Amniotic epithelial cell (primary cell): ENCODE measurements at places on chromosomes 2 and 18.
A peak's percentile ranks its signal among the peaks of the same experiment; 100 is the strongest.

GRCh38 chr2:217065012-217065290 lies 205.1 kb upstream of the TNP1 start:
- DNase-seq = no peak

GRCh38 chr2:129729011-129729410 lies 250.5 kb upstream of the RAB6C start:
- no peak for DNase-seq

GRCh38 chr2:174035981-174036742 lies 71.0 kb upstream of the SP3 start:
- no peak for DNase-seq

GRCh38 chr2:176002688-176003210 lies 682 bp upstream of the LNPK start:
- DNase-seq = peak; percentile 18

DNA sequence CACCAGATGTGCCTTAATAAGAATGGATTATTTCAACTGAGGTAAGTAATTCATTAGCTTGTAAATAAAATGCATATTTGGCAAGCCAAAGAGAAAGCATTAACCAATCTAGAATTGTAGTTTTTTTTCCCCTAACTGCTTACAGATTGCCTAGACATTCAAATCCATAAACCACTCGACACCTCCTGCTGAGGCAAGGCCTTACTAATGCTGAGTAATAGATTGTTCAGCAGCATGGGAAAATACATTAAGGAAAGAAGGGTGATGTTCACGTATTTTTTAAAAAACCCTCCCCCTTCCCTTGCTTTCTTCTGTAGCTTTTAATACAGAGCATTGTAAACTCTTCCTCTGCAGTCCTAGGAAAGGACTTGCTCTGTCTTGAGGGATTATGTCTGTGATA lies 17.0 kb upstream of the LINC00305 start:
- peak; percentile 14 for DNase-seq

DNA sequence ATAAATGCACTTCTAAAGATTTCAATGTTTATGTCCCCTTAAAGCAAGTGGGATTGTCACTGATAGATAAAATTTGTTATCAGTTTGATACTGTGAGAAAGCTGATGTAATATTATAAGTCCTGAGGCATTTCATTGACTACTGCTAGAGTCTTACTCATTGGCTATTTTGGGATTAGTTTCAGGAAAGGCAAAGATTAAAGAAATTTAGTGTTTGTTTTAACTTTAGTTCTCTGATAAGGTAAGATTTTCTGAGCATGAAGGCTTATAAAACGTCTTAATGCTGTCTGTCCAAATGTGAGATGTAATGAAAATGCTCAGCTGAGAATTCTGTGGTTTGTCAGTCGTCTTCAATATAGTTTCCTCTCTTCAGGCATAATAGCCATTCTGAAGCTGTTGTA lies 886.4 kb upstream of the CDH2 start:
- peak; percentile 13 for DNase-seq

DNA sequence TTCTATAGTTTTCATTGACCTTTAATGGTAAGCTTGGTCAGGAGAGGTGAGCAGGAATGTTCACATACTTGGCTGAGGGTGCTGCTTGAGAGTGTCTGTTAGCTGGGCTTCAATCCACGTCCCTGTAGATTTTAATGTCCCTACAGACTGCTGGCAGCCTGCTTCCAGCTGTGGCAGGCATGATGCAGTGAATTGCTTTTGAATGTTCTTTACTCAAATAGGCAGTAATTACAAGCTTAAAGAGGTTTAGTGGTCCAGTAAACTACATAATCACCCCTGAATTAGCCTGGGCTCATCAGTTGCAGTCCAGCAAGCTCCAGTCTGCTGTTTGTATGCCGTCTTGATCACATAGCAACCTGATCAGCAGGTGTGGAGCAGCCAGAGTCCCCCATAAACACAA lies 102.1 kb downstream of the MEIS1 start:
- DNase-seq = no peak
